ENCODE measurements at places on chromosomes 2 and 18.

DNA sequence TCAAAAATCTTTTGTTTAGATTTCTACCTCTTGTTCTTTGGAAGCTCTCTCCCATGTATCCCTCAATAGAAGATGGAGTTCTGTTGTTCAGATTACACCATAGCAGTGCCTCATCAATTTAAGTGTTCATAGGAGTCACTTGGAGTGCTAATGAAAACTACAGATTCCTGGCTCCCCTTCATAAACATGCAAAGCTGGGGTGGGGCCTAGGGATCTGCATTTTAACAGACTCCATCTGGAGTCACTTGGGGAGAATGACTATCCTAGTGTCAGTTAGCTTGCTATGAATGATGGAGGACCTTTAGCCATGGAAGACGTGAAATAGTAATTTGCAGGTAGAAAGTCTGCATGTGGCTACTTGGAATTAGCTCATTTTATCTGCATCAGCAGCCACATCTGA lies 105.4 kb downstream of the RGPD3 start:
- no peak for DNase-seq

GRCh38 chr2:191048073-191048472 lies 34.1 kb upstream of the STAT1 start:
- DNase-seq, result no peak

DNA sequence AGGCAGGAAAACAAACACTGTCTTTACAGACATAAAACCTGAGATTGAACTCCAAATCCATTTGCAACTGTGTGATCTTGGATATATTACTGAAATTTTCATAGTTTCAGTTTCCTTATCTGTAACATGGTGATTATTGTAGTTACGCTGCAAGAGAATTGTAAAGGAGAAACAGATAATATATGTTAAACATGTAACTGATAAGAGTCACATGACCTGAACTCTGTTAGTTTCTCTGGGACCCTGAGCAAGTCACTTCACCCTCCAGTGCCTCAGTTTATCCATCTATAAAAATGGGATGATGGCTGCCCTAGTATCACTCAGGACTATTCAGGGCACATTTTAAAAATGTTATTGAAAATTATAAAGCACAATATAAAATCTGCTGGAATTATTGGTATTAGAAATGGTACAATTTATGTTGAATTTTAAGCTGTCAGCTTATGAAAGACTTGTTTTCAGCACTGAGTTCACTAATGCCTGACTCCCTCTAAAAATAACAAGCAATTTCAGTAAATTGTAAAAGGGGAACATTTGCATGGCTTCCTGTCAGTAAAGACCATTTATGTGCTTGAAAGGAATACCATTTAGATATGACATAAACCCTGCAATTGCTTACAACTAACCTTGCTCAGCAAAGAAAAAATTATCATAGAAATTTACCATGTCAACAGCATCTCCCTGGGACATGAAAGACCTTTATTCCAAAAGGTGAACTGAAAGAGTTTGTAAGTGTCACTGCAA lies 393.5 kb downstream of the RAD51AP2 start:
- no peak for DNase-seq

DNA sequence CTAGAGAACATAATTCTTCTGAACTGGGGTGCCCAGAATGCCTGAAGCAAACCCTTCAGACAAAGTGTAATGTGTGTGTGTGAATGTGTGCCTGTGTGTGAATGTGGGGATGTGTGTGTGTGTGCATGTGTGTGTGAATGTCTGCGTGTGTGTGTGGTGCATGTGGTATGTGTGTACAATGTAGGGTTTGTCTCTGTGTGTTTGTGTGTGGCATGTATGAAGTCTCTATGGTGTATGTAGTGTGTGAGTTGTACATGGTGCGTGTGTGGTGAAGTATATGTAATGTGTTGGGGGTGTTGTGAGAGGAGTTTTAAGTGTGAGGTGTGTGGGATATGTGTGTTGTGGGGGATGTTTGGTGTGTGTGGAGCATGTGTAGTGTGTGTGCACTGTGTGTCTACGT lies 129.3 kb upstream of the SOX11 start:
- DNase-seq, result no peak

DNA sequence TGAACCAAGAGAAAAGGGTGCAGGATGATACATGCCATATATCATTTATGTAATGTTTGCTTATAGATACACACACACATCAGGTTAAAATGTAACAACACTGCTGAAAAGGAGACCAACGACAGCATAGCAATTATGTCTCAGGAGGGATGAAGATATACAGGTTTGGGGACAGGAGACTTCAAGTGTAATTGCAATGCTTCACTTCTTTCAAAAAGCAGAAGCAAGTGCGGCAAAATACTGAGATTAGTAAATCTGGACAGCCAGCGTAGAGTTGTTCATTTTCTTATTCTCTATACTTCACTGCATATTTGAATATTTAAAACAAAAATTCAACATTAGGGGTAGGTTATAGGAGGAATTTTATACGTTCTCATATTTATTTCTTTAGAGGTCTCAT lies 87.2 kb downstream of the L3MBTL4 start:
- DNase-seq, result no peak

GRCh38 chr18:69795791-69796190 lies 151.9 kb downstream of the CD226 start:
- DNase-seq, result no peak

GRCh38 chr18:44028109-44028508 lies 652.6 kb upstream of the SETBP1 start:
- no peak for DNase-seq

- no peak for DNase-seq
Measured at GRCh38 chr2:216651351-216651881, 18.2 kb downstream of the IGFBP2 start.

- DNase-seq, result no peak
Measured at GRCh38 chr2:229127471-229127870, 143.6 kb downstream of the PID1 start.

GRCh38 chr2:118309257-118309945 lies 221.1 kb downstream of the INSIG2 start:
- DNase-seq, result no peak

DNA sequence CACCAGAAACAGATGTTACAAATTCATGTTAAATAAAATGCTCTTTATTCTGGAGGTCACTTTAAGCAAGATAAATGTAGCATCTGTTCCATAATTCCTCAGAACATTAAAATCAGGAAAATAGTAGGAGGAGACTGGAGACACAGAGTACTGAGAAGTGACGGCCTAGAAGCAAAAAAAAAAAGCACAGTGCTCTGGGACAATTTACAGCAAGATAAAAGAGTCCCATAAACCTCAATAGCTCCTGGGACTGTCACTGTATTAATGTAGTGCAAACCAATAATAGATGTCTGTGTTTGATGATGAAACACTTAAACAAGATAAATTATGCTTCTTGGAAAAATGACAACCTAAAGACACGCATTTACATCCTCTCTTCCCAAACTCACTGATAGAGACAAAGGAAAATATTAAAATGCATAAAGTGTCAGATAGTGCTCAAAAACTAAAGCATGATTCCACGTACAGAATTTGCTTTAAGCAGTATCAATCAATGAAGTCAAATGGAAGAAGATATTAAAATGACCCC lies 338.8 kb upstream of the REG3G start:
- no peak for DNase-seq

DNA sequence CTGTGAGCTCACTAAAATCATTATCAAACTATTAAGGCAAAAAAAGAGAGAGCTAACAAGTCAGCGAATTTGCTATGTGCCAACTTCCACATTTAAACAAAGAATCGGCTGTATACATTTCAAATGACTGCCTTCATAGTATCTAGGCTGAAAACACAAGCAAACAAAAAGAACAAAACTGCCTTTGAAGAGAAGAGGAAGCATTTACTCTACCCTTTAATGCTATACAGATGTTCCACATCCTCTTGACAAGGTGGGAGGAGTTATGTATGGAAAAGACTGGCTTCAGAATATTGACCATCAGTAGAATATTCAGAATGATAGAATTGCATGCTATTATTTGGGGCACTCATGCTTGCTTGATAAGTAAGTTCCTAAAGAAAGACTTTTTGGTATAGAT lies 741.7 kb downstream of the PLCL1 start:
- DNase-seq, result no peak

- DNase-seq, result no peak
Measured at GRCh38 chr2:172735582-172736423, at the start of gene RAPGEF4. Gene RAPGEF4 (plus strand): TSS chr2:172735845. CDS start chr2:172735984, 139 bp downstream.

DNA sequence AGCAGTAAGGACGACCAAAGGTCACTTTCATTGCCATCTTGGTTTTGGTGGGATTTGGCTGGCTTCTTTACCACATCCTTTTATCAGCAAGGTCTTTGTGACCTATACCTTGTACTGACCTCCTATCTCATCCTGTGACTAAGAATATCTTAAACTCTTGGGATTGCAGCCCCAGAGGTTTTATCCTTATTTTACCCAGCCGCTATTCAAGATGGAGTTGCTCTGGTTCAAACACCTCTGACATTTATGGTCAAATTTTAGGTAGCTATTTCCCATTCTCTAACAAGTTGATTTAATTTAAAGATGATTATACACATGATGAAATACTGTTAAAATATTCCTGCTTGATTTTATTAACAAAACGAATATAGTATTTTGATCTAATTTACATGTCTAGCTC lies 326.1 kb downstream of the ARHGAP15 start:
- DNase-seq, result no peak

DNA sequence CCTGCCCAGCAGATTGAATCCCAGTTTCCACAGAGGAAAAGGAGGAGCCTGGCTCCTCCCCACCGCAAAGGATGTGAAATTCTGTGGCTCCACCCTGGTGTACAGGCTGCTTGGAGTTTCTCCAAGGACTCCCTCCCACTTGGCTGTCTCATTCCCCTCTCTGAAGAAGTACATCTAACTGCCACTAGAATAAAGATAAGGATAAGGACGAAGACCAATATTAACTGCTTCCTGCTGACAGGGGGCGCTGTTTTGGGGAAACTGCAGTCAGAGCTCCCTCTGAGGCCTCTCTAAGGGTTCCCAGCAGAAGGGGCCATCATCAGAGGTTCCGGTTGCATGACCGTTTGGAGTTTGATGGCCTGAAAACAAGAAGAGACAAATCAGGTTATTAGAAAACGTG lies 790.9 kb downstream of the CPS1 start:
- DNase-seq, result no peak

- no peak for DNase-seq
Measured at GRCh38 chr2:201402651-201403562, 45.8 kb upstream of the FLACC1 start.

DNA sequence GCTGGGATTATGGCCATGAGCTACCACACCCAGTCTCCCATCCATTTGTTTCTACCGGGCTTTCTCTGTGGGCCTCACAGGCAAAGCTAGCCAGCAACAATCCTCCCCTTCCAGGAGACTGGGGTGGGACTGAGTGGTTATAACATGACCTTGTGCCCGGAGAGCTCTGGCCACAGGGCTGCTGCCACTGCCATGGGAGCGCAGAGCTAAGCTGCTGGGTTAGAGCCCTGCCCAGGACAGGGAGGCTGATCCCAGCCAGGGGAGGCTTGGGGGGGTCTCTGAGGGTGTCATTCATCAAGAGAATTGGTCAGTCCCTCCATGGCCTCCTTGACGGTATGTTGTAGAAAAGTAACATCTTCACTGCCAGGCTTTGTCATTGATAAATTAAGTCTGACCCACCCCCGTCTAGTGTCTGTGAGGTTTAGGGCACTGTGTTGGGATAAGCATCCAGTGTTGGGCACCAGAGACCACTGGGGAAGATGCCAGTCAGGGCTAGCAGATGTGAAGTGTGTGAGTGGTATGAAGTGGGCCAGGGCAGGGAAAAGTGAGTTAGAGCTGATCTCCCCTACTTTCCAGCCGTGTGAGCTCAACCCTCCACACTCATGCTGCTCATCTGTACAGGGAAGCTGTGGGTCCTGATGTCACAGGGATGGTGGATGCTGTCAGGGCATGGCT lies 368.4 kb upstream of the HS6ST1 start:
- no peak for DNase-seq

GRCh38 chr2:71689393-71689792 lies 236.0 kb downstream of the DYSF start:
- DNase-seq, result peak; percentile 9

DNA sequence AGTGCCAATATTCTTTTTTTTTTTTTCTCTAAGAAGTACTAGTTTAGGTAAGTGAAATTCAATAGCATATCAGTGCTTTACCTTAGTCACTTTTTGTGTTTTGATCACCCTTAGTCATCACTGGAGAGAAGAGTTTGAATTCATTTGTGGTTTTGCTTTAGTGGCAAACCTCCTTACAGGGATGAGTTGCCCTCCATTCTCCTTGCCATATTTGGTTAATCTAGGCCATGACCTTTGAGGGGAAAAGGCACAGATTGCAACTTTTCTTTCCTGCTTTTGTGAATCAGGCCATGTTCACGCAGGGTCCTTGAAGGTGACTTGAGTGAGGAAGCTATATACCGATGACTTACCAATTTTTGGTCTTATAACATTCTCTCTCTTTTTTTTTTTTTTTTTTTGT lies 34.4 kb downstream of the PLEKHA3 start:
- DNase-seq, result no peak
